ENCODE measurements at places on chromosomes 6 and 20.

DNA sequence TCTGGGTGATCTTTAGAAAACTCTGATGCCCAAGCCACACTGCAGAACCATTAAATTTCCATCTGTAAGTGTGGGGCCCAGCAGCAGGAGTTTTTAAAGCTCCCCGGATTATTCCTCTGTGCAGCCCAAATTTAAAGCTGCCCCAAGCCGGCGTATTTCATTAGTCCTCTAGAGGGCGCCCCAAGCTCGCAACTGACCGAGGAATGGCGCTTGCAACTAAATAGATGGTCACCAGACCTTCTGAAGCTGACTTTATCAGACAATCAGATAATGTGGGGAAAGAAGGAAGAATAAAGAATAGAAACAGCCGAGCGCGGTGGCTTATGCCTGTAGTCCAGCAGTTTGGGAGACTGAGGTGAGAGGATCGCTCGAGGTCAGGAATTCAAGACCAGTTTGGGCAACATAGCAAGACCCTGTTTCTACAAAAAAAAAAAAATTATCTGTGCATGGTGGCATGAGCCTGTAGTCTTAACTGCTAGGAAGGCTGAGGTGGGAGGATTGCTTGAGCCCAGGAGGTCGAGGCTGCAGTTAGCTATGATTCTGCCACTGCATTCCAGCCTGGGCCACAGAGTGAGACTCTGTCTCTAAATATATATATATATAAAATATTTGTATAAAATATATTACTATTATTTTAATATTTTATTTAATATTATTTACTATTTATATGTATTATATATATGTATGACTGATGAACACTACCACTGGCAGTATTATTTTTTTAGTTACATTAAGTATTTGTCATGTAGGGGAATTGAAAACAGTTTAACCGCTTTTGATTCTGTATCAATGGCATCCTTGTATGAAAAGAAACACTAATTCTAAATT lies 56.0 kb downstream of the OTOR start:
- DNase-seq = peak; percentile 52

DNA sequence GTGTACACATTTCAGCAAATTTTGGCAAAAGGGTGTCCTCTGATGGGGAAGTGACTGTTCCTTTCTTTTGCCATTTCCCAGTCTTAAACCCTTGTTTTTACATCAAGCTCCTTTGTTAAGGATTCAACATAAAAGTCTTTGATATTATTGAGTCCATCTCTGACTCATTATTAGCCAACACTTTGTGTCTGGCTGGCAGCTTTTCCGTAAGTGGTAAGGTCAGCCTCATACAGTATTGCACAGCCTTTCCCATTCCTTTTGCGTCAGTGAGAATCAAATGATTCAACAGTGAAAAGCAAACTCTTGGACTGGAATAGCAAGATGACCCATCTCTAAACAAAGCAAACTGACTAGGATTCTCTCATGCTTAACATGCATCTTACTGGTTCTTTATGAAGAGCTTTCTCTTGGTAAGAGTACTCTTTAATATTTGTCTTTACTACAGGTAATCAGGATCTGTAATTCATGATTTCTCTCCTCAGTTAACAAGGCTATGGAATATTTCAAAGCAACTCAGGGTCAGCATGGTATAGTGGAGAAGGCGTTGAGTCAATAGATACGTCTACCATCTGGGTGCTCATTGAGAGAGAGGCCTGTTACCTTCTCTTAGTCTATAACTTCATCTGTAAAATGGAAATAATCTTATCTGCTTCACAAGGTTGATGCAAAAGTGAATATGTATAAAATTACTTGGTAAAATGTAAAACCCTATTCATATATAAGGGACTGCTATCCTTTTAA lies 183.6 kb downstream of the PRL start:
- DNase-seq = no peak

DNA sequence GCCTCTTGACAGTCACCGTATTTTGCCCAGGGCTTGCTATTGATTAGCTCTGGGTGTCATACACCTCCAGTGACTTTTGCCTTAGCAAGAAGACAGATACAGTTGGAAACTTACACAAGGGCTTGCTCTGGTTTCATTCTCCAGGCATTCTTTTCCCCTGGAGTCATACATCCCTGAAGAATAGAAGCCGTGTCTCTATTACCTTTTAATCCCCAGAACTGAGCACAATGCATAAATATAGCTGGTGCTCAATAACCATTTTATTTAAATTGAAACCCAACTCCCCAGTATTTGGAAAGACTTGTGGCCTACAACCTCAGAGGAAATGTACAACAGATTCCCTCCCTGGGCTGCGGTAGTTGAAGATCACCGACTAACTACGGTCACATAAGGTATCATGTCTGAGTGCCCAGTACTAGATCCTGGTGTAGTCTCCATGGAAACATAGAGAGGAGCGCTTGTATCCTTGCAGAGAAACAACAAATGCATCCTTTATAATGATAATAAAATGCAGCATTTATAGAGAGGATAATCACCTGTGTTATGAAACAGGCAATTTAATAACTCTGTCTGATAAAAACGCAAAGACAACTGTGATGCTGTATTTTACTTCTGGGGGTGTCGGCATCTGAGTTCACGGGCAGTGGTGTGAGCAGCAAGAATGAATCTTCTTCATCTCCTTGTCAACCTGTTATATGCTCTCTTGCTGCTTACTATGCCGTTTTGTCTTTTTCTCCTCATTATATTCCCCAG lies 401.2 kb upstream of the AGPAT4 start:
- DNase-seq = no peak

- DNase-seq = no peak
Observed at GRCh38 chr6:53540129-53540692, 4.7 kb downstream of the GCLC start.

DNA sequence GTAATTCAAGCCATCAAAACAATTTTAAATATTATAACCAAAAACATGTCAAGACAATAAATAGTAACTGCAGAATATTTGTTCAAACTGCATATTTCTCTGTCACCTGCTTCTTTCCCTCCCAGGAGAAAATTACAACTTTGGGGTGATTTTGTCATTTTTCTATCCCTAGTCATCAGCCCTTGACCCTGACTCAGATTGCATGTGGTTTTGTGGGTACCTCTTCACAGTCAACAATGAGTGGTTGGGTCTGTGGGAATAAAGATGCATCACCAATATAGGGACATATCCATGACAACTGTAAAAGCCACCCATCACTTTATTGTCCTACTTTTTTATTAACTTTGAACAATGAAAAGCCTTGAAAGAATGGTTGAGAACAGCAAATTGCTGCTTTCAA lies 7.3 kb downstream of the COL10A1 start:
- no peak for DNase-seq

DNA sequence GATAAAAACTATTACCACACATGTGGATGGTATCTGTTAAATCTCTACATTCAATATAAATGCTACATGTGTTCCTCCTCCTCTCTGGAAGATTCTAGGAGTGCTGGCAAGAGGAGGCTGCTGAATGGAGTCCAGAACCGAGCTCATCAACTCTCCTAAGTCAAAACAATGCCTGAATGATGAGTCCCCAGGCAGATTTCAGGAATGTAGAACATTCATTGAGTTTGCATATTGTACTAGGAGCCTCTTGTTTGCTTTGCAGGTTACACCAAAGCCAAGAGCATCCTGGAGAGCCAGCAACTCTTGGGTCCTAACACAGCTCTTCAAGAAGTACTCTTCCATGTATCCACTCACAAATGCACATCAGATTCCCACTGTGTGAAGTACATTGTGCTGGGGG lies 117.6 kb upstream of the UST start:
- no peak for DNase-seq

DNA sequence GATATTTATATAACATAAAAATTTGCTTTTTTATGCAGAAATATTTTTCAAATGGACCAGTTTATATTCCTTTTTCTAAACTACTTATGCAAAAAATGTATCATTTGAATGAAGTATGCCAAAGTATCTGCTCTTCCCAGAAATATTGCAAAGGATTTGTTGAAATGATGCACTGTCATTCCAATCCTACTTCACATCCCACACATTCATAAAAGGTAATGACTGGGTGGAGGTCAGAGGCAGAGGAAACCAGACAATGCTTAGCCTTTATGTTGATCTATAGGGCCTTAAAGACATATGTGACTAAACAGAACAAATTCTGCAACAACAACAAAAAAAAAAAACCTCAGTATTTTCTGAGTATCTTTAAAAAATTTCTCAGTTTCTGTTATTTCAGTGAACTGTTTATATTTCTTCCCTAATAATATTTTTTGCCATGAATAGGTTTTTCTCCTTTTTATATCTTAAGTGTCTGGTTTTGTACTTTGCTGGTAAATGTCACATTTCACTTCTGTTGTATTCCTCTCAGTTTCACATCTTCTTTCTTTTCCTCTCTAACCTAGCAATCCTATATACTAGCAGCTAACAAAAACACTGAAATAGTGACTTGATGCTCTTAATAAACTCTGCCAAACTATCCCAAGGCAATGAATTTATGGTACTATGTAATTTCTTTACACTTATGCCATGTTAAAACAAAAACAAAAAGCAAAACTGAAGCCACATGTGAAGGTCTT lies 374.1 kb downstream of the BCKDHB start:
- DNase-seq = no peak

DNA sequence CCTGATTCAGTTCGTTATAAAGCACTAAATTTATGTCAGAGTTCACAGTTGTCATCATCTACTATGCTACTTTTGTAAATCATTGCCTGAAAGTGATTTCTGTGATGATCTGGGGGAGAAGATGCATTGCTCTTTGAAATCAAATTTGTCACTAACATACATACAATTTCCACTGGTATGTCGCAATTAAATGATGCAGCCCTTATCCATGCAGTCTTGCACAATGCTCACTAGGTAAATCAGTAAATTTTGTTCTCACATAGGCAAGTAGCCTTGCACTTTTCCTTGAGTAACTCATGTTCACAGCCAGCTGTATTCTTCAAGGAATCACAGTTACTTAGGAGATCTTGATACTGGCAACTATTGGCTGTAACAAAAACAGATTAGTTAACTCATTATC lies 20.8 kb downstream of the CRISP2 start:
- no peak for DNase-seq

DNA sequence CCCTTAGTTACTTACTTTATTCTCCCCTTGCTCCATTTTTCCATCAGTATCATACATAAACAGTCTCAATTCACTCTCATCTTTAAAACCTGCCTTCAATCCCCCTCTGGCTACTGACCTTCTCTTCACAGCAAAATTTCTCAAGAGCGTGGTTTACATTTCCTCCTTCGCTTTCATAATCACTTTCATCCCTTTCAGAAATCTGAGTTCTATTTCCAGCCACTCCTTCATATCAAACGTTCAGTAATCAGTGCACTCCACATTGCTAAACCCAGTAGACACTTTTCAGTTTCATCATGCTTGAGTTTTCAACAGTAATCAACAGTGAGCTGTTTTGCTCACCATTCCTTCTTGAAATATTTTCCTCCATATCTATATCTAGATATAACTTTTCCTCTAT lies 176.7 kb upstream of the HSF2 start:
- no peak for DNase-seq

- peak; percentile 99 for DNase-seq
Observed at GRCh38 chr6:125598422-125598821, 151.0 kb upstream of the HEY2 start.

- DNase-seq = no peak
Observed at GRCh38 chr6:158013904-158014504, 32.3 kb downstream of the SYNJ2 start.

DNA sequence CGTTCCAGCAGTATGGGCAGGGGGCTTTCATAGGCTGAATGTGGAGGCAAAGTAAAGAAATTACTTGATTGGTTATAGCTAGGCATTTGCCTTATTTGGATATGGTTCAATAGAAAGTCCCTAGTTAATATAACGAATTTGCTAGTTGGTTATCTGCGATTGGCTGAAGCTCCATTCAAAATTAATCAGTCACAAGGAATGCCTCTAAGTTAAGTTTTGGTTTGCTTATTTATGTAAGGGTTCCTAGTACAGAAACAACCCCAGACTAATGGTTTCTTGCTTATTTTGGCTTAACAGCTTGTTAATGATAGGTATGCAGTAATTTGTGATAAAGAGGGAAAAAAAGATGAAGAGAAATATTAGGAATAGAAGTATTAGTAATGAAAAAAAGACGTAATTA lies 87.5 kb downstream of the JAG1 start:
- DNase-seq = no peak

DNA sequence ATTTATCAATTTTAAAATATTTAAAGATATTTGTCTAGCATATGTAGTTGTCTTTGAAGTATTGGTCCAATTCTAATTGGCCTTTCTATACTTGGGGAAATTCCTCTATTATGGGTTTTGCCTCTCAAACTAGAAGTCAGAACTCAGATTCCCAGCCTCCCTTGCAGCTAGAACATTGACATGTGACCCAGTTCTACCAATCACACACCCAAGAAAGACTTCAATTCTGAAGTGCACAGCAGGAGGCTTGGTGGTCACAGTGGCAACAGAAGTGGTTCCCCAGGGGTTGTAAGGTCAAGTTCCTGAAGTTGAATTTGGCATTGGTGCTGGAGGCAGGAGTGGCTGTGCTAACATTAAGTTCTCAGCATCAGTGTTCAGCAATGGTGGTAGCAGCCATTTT lies 14.8 kb upstream of the FKBP5 start:
- DNase-seq = no peak

- no peak for DNase-seq
Observed at GRCh38 chr20:53226826-53227225, 254.7 kb downstream of the TSHZ2 start.

GRCh38 chr6:167496707-167497106 lies 171.8 kb downstream of the TTLL2 start:
- no peak for DNase-seq

DNA sequence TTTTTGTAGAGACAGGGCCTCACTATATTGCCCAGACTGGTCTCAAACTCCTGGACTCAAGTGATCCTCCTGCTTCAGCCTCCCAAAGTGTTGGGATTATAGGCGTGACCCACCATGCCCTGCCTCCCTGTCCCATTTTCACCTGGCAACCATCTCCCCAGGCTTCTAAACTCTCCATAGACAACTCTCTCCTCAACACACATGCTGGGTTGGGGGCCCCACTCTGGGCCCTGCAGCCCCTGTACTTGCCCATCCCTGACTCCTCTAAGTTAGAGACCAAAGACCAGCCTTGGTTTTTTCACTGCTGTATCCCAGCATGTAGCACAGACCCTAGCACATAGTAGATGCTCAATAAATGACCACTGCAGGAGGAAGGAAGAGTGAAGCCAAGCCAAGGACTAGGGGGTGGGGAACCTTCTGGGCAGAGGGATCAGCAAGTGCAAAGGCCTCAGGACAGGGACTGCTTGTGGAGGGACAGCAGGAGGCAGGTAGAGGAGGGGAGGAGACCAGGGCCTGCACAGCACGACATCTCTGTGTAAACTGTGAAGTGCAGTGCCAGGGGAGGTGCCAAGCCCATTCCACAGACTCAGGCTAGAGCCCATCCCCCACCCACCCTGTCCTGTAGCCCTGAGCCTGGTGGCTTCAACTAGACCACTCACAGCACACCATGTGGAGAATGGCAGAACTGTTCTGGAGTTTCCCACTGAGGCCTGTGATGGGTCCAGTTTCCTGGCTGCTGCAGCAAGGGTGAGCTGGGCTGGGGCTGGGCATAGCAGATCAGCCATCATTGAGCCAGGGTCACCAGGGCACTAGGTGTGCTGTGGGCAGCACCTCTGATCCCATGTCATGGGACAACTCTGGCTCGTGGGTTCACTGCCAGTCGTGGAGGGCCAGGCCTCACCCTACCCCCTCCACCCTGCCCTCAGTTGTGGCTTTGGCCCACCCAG lies 3.4 kb upstream of the SRC start:
- no peak for DNase-seq

GRCh38 chr20:11686195-11686594 lies 231.5 kb upstream of the BTBD3 start:
- DNase-seq = no peak

- DNase-seq = no peak
Observed at GRCh38 chr6:152984513-152984872, 1.7 kb upstream of the FBXO5 start.

GRCh38 chr6:114030767-114031166 lies 59.8 kb upstream of the HDAC2 start:
- DNase-seq = no peak
